ENCODE measurements at places on chromosomes 7 and 10.

DNA sequence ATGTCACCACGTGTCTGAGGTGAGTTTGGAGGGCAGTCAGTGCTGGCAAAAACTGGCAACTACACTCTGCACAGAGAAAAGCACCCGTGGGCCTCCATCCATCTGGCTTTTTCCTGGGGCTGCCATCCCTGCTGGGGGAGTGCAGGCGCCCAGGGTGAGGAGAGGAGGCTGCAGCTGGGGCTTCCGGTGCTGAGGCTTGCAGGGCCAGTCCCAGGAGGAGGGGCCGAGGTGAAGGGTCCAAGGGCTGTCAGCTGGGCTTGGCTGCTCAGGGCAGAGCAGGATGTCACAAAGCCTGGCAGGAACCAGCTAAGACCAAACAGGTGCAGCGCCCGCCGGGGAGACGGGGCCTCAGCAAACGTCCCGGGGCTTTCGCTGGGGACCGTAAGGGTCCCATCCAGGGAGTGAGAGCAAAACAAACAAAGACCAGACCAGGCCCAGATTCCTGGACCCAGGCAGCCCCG lies 77.2 kb downstream of the CFAP46 start:
- H3K36me3 ChIP-seq, result no peaks in the 10 kb centered on the region
- DNase-seq, result no peak
- peaks cover 23% of the 10 kb centered on the region for H3K4me1 ChIP-seq
- no peak overlapping the region for H3K27ac ChIP-seq

GRCh38 chr10:16182688-16183087 lies 254.1 kb upstream of the PTER start:
- no peak for DNase-seq
- no peak overlapping the region for H3K4me3 ChIP-seq
- no peaks in the 10 kb centered on the region for H3K36me3 ChIP-seq

DNA sequence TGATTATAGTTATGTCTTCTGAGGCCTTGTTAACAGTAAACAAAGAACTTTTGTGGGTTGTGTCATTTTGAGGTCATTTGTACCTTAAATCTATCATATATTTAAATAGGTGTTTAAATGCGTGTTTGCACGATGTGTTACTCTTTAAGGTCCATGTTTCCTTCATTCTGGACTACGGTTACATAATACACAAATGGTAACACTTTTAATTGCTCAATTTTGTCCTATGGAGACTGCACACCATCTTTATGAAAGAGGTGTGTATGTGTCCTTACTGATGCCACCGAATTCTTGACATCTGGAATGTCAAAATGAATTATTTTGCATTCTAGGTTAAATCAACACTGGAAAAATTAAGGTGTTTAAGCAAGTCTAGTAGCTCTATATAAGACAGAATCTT lies 1.7 kb downstream of the PALS2 start:
- H3K4me3 ChIP-seq, result peak overlapping the region; percentile 87
- no peak for DNase-seq
- no peaks in the 10 kb centered on the region for H3K27me3 ChIP-seq
- no peak overlapping the region for H3K27ac ChIP-seq
- no peaks in the 10 kb centered on the region for H3K36me3 ChIP-seq

GRCh38 chr10:46557319-46558121 lies 1.1 kb upstream of the GPRIN2 start:
- peaks cover 5% of the 10 kb centered on the region for H3K27me3 ChIP-seq
- no peak for DNase-seq
- H3K4me3 ChIP-seq, result no peak overlapping the region
- peaks cover 27% of the 10 kb centered on the region for H3K4me1 ChIP-seq

DNA sequence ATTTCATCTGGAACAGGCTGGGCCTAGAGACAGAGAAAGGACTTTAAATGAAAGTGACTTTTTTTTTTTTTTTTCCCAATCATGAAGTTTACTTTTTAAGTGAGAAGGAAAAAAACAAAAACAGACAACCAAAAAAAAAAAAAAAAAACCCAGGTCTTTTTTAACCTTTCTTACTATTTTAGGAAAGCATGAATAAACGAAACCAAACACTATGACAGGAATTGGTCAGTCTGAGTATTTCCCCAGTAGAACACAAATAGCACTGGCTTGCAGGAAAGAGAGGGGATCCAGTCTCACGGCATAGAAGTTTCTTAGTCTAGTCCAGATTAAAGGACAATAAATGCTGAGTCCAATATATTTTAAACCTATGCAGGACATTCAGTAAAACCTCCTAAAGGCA lies 180.5 kb upstream of the CCDC6 start:
- no peak overlapping the region for H3K4me3 ChIP-seq
- no peak for DNase-seq
- H3K36me3 ChIP-seq, result peaks cover 2% of the 10 kb centered on the region

DNA sequence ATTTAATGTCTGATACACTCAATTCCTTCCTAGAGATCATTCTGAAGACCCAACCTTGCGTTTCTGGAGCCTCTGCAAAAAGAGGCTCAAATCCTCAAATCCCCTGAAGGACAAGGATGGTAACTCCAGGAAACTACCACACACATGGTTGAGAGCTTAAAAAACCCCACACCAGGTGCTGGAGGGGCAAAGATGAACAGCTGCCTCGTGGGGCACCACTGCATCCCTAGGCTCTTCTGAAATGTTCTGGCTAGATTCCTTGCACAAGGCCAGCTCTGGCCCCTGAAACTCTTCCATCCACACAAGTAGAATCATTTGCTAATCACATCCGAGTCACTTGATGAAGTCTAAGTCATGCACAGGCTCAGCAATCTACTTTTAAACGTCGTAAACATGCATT lies 286.6 kb downstream of the ELMO1 start:
- H3K36me3 ChIP-seq, result no peaks in the 10 kb centered on the region
- no peaks in the 10 kb centered on the region for H3K27me3 ChIP-seq
- no peak overlapping the region for H3K4me3 ChIP-seq

- no peaks in the 10 kb centered on the region for H3K27me3 ChIP-seq
- H3K36me3 ChIP-seq, result no peaks in the 10 kb centered on the region
- DNase-seq, result no peak
Observed at GRCh38 chr7:1555046-1555812, 776 bp downstream of the TMEM184A start.

Data from esophagus squamous epithelium (tissue), 5 donors.